RWPE2 (cell line): ENCODE measurements at places on chromosomes 16 and 17.

DNA sequence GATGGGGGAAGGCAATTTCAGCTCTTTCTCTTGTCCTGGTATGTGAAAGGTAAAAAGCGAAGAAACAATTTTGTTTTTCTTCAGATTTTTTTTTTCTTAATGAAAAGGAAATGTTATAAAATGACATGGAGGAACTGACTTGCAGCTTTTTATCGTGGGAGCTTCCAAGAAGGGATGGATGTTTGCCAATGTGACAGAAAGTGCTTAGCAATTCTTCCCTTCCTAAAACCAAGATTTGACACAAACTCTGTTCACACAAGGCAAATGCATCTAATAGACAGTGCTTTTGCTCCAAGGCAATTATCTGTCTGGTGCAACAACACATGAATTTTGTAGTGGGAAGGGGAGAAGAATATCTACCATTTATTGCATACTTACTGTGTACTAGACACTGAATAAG is 988.5 kb downstream of the CDH11 start:
- DNase-seq, result no peak
- no peaks in the 10 kb centered on the region for H3K27me3 ChIP-seq
- no peaks in the 10 kb centered on the region for H3K4me1 ChIP-seq
- H3K36me3 ChIP-seq, result no peaks in the 10 kb centered on the region
- H3K27ac ChIP-seq, result no peak overlapping the region

GRCh38 chr17:63399856-63400255 is 46.2 kb downstream of the CYB561 start:
- H3K27me3 ChIP-seq, result no peaks in the 10 kb centered on the region
- H3K4me3 ChIP-seq, result no peak overlapping the region
- no peak overlapping the region for H3K27ac ChIP-seq
- no peaks in the 10 kb centered on the region for H3K4me1 ChIP-seq

GRCh38 chr17:5418858-5419355 is 555 bp downstream of the NUP88 start:
- H3K27ac ChIP-seq, result peak overlapping the region; percentile 61
- H3K4me1 ChIP-seq, result peaks cover 9% of the 10 kb centered on the region
- no peaks in the 10 kb centered on the region for H3K27me3 ChIP-seq
- peaks cover 62% of the 10 kb centered on the region for H3K36me3 ChIP-seq

DNA sequence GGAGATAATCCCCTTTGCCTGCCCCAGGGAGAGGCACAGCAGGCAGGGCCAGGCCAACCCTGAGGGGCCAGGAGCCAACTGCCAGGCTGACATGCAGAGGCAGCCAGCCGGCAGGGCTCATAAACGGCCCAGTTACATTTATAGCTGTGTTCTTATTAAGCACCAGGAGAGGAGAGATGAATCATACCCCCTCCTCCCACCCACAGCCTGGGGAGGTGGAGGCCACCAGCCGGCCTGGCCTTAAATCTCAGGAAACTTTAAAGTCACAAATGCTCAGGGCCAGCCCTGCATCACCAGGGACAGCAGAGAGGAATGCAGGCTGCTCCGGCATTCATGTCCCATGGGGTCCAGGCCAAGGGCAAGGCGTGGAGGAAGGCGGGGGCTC is 177.2 kb downstream of the TMEM132E start:
- H3K27me3 ChIP-seq, result no peaks in the 10 kb centered on the region
- no peak for DNase-seq
- no peak overlapping the region for H3K27ac ChIP-seq
- H3K36me3 ChIP-seq, result no peaks in the 10 kb centered on the region

- no peaks in the 10 kb centered on the region for H3K4me1 ChIP-seq
- DNase-seq, result no peak
- H3K4me3 ChIP-seq, result no peak overlapping the region
- H3K27ac ChIP-seq, result no peak overlapping the region
Measured at GRCh38 chr17:44607836-44608690, 48.2 kb upstream of the MEIOC start.

GRCh38 chr16:65059406-65059980 is 62.4 kb downstream of the CDH11 start:
- H3K4me1 ChIP-seq, result no peaks in the 10 kb centered on the region
- H3K36me3 ChIP-seq, result no peaks in the 10 kb centered on the region
- H3K4me3 ChIP-seq, result no peak overlapping the region
- no peaks in the 10 kb centered on the region for H3K27me3 ChIP-seq
- no peak for DNase-seq

DNA sequence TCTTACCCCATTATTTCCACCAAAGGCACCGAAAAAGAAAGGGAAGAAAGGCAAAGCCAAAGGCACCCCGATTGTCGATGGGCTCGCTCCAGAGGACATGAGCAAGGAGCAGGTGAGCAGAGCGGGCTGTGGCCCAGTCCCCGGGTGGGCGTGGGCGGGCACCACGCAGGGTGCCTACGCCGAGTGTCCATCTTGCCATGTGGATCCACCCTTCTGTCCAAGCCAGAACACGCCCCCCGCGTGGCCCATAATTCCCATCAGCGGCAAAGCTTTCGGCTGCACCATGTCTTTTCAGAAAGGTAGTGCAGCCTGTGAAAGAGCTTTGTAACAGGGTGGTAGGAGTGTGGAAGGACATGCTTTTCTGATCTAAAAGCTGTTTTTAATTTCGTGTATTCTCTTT is 8.4 kb upstream of the DBNDD1 start:
- H3K4me1 ChIP-seq, result no peaks in the 10 kb centered on the region
- no peaks in the 10 kb centered on the region for H3K27me3 ChIP-seq
- DNase-seq, result no peak
- H3K4me3 ChIP-seq, result no peak overlapping the region
- peaks cover 24% of the 10 kb centered on the region for H3K36me3 ChIP-seq
- no peak overlapping the region for H3K27ac ChIP-seq

GRCh38 chr17:40493697-40494096 is 7.7 kb downstream of the TNS4 start:
- peak overlapping the region; percentile 100 for H3K27ac ChIP-seq
- H3K36me3 ChIP-seq, result peaks cover 100% of the 10 kb centered on the region
- no peak for DNase-seq
- H3K27me3 ChIP-seq, result no peaks in the 10 kb centered on the region

DNA sequence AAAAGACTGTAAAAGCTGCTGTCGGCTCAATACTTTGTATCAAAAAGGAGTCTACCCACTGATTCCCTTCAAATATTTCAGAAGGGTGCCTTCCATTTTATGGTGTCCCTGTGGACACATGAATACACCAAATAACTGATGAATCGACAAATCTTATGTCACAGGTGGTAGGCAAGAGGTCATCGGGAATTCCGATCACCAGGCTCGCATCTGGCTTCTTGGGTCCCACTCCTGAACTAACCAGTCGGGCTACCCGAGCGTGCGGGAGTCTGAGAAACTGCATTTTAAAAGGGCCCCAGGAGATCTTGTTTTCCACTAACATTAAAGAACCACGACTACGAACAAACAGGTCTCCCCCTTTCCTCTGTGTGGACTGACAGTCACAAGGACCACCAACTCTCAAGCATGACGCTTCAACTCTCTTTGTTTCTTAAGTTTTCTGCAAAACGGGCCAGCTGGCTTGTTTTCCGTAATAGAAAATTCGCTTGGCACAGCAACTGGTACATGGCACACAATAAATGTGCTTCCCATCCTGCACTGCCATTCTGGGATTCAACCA is 873 bp downstream of the PSME3IP1 start:
- H3K27me3 ChIP-seq, result no peaks in the 10 kb centered on the region
- peaks cover 4% of the 10 kb centered on the region; the same call in 1 of the 2 replicates for H3K36me3 ChIP-seq

DNA sequence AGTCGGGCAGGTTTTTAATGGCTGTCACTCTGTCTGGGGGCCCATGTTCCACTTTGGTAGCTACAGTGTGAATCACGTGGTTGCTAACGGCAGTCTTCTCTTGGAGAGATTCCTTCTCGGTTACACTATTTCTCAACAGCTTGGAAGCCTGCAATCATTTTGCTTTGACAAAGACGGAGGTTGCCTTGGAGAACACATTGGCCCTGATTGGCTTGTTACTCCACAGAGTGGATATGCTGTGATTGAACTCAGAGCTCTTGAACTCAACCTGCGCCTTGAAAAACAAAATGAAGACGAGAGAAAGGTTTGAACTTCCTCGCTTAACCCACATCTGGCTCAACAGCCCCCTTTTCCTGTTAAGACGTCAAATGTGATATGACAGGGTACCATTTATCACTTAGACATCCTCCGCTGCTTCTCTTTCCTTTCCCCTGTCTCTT is 218.9 kb downstream of the MAF start:
- no peaks in the 10 kb centered on the region for H3K27me3 ChIP-seq
- H3K4me1 ChIP-seq, result no peaks in the 10 kb centered on the region
- no peak overlapping the region for H3K4me3 ChIP-seq
- no peak for DNase-seq

DNA sequence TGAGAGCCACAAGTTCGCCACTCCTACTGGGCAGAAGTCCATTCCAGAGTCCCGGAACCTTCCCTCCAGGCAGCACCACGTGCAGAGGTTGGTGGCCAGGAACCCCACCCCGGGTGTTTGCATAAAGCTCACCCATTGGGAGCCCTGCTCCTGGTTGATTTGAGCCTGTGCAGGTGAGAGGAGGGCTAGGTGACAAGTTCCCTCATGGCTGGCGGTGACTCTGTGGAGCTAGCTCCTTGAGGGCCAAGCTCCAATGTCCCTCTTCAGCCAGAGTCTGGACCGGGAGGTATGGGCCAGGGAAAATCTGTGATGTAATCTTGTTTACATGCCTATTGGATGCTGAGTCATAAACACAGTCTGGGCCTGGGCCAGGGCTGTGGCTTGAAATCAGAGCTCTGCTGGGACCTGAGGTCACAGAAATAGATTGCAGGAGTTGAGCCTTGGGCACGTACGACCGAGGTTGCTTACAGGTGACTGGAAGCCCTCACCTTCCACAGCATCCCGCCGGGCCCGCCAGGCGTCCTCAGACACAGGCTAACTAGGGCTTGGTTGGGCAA is 118.9 kb downstream of the AATF start:
- no peak for DNase-seq
- H3K4me3 ChIP-seq, result no peak overlapping the region
- H3K4me1 ChIP-seq, result peaks cover 5% of the 10 kb centered on the region
- H3K36me3 ChIP-seq, result no peaks in the 10 kb centered on the region

DNA sequence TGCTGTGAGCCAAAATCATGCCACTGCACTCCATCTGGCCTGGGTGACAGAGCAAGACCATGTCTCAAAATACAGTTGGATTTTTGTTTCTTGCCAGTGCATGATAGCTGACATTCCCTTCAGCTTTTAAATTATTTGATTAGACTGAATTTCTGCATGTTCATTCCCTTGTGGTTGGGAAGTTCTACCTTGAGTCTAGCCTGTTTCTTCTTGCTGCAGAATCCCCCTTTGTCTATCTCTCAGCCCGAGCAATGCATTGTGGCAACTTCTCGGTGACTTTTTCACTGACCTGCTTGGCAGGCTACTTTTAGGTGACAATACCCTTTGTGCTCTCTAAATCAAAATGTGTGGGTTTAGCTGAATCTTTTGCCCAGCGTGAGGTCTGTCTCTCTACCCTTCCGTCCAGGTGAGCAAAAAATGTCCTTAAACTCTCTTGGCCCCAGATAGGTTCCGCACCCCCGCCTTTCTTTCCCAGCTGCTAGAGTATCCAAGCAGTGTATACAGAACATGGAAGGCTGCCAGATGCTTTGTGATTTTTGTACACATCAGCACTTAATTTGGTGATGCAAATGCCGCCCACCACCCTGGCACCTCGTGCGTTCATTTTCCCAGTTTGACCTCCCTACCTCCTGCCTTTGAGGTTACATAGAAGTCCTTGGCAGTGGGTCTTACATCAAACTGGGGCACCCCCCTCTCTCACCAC is 130.2 kb downstream of the ABCC6 start:
- H3K4me1 ChIP-seq, result no peaks in the 10 kb centered on the region
- DNase-seq, result no peak
- H3K27ac ChIP-seq, result no peak overlapping the region
- H3K27me3 ChIP-seq, result no peaks in the 10 kb centered on the region
- H3K4me3 ChIP-seq, result no peak overlapping the region

GRCh38 chr17:7077911-7078546 is 2.0 kb downstream of the CLEC10A start:
- no peaks in the 10 kb centered on the region for H3K36me3 ChIP-seq
- no peaks in the 10 kb centered on the region for H3K4me1 ChIP-seq
- no peak for DNase-seq
- no peak overlapping the region for H3K4me3 ChIP-seq
- H3K27ac ChIP-seq, result no peak overlapping the region
